ENCODE measurements at places on chromosomes 7 and 10.

DNA sequence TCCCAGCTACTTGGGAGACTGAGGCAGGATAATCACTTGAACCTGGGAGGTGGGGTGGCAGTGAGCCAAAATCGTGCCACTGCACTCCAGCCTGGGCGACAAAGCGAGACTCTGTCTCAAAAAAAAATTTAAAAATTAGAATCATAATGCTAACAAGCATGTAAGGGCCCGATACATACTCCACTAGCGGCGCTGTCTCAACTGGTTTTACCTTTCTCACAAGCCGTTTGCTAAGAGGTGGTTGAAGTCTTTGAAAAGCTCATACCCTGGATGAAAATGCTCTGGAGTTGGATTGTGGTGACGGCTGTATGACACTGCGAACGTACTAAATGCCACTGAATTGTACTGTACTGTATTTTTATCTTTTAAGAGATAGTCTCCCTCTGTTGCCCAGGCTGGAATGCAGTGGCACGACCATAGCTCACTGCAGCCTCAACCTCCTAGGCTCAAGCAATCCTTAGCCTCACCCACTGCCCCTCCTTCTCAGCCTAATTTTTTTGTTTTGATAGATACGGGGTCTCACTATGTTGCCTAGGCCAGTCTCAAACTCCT is 29.9 kb downstream of the SPOCK2 start:
- DNase-seq, result no peak

GRCh38 chr7:95250571-95250970 is 73.8 kb downstream of the PON1 start:
- no peak for DNase-seq

DNA sequence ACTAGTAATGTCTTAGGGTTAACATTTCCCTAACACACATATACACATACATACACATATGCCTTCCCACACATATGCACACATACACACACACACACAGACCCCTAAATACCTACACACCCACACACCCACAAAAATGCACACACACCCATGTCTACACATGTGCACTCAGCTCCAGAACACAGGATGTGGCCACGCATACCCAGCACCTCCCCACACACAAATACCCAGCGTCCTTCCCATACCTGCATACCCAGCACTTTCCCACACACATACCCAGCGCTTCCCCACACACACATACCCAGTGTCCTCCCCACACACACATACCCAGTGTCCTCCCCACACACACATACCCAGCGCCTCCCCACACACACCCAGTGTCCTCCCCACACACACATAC is 534.9 kb downstream of the DNAJB6 start:
- DNase-seq, result no peak

DNA sequence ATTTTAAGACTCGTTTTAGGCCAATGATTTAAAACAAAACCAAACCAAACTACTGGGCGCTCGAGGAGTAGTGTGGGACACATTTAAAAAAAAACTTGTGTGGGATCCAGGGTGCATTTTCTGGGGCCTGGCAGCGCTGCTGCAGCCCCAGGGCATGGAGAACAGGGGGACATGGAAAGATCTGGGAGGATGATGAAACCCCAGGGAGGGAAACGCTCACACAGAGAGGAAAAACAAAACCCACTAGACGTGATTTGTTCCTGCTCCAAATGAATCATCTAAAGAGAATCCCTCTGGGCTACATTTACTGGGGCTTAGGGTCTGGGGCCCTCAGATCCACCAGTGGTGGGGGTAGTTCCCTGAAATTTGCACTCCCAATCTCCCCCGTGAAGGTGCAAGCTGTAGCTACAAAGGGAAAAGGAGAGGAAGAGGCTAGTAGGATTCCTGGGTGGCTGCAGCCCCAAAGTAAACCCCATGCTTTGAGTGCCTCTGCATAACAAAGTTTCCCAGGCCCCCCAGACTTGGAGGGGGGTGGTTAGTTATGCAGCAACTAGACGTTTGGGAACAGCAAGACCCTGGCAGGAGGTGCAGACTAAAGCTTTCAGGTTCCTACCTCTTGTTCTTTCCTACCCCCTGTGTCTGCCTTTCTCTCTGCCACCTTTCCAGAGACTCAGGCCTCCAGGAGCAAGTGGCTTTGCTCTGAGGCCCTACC is 14.5 kb upstream of the HOXA13 start:
- no peak for DNase-seq

DNA sequence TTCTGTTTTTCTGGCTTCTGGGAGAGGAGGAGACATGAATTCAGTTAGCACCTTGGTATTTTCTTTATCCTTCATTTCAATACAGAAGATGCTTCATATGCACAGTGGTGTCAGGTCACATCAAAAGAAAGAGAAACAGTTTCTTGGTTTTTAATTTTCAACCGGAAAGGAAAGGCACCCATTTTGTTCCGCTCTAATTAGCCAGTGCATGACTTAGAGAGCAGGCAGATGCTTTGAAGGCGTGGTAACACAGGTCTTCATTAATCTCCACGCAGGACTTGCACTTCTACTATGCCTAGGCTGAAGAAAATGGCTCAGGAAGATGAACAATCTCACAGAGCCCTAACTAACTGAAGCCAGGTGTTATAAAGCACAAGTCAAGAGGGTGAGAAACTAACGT is 70.4 kb upstream of the ATRNL1 start:
- no peak for DNase-seq

DNA sequence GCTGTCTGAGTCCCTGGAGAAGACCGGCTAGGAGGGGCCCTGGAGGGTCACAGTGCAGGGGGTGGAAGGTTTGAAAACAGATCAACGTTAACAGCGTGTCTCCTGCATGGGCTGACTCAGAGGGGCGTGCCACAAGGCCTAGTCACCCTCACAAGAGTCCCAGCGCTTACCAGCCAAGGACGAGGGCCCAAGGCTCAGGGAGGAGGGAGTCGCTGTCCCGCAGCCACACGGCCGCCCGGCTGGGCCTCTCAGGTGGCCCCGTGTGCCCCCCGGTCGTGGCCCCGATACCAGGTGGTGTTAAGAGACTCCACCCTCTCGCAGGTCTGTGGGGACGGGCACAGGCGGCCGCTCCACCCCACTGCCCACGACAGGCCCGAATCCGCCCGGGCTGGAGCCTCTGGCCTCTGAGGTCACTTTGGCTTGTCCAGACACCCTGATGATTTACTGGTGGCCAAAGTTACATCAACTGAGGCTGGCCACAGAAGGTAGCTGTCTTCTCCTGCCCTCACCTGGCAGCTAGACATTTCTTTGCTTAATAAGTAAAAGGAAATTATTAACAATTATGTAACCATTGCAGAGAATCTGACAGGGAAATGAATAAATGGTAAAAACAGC is 34.0 kb downstream of the FAM20C start:
- DNase-seq, result no peak

Measured in head of caudate nucleus (tissue), 42 donors.